ENCODE measurements at places on chromosomes 12 and 14.

GRCh38 chr12:45483571-45483970 lies 245.9 kb upstream of the ARID2 start:
- DNase-seq: no peak

- no peak for DNase-seq
These were observed 184.8 kb downstream of the ZFP36L1 start for GRCh38 chr14:68607867-68608573.

GRCh38 chr14:102209224-102209966 lies 69.7 kb downstream of the WDR20 start:
- no peak for DNase-seq

DNA sequence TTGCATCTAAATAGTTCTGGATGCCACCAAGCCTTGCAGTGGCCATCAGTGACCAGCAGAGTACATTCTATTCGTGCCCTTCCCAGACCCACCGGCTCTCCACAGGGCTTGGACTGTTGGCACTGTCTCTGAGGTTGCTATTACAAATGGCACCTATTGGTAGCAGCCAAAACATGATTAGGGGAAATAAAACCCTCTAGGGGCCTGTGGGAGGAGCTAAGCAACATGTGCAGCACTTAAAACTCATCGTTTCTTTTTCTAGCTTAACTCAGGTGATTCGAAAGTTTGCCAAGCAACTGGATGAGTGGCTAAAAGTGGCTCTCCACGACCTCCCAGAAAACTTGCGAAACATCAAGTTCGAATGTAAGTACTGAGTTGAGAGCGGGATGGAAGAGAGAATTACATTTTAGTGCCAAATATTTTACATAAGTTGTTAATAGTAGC lies 65.4 kb upstream of the RIC8B start:
- no peak for DNase-seq

GRCh38 chr12:46774322-46774633 lies 51.5 kb downstream of the SLC38A4 start:
- DNase-seq: no peak

DNA sequence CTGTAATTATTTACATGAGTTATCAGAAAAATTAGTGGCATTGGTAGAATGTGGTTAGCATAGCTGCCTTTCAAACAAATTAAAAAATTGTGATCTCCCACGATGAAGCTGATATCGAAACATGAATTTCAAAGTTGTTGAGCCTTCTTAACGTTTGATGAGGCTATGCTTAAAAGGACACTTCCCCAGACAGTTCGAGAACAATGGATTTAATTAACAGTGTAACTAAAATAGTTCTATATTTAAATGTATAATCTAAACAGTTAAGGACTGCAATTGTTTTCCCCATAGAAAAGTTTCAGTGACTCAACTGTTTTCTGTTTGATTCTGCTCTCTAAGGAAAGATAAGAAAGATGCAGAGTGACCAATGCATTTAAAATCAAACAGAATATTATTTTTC lies 1.6 kb downstream of the CLEC2B start:
- peak; percentile 31 for DNase-seq

DNA sequence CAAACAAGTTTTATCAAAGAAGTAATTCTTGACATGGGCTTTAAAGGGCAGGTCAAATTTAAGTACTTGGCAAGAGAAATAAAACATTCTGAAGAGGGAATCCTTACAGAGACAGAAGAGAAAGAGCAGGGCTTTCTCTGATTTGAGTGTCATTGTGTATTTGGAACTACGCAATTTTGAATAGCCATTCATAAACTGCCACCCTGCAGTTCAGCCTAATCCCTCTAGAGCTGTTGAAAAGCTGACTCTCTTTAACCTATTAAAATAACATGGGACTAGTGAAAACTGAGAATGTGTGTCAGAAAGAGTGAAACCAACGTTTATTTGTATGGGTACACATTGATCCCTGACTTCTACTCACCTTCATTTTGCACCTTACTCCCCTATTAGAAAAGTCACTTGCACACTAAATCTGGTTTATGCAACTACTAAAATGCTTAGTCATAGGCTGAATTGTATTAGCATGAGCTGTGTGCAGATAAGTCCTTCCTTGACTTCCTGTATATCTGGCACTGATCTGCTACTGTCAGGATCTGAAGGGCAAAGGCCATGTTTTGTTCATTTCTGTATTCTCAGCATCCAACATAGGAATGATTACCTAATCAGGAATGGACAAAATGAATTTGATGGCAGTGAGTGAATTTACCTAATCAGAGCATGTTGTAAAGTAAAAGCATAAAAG lies 458.9 kb downstream of the NOVA1 start:
- DNase-seq: no peak

- no peak for DNase-seq
These were observed 52.3 kb downstream of the SOCS2 start for GRCh38 chr12:93624595-93625294.

- no peak for DNase-seq
These were observed 48.1 kb downstream of the ADCK1 start for GRCh38 chr14:77848031-77848430.

- no peak for DNase-seq
These were observed 57.3 kb downstream of the CACNA1C start for GRCh38 chr12:2110127-2110526.

DNA sequence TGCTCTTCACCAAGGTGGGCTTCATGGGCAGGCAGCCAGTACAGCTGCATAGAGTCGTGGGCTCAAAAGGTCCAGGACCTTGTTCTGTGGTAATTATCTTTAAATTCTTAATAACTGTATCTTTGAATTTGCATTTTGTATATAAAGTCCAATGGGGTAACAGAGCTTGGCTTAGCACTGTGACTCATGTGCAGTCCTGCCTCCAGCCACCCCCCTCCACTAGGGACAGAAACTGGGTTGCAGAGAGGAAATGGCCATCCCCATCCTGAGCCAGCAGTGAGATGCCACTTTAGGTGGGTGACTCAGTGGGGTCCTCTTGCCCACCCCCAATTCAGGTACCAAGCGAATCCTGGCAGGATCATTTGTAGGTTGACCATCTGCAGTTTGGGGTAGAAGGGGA lies 48.1 kb downstream of the EPS8 start:
- no peak for DNase-seq

DNA sequence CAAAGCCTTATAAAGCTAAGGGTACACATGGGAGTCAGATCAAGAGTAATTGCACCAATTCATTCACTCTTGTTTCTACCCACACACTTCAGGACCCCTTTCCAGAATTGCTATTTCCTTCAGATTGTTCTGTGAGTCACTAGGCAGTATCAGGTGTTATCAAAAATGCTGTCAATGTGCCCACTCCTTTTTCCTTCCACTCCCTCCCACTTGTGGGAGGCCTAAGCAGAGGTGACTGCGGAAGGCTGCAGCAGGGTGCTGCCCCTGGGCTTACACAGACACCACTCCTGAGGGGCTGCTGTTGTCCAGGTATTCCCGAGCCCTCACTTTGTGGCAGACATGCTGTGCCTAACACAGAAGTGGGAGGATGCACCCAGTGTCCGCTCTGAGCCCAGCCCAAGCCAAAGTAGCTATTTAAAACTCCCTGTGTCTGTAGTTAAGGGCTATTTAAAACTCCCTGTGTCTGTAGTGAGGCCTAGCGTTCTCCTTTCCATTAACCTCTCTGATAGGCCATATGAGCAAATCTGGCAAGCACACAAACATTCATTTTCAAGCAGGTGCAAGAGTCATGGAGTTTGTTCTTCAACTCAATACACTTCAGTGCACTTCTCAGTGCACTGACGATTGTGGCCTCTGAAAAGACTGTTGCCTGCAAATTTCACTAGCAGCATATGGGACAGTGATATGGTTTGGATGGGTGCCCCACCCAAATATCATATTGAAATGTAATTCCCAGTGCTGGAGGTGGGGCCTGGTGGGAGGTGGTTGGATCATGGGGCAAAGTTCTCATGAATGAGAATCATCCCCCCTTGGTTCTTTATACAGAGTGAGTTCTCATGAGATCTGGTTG lies 117.8 kb downstream of the PHLDA1 start:
- DNase-seq: no peak

GRCh38 chr12:2453761-2454090 lies 341.0 kb upstream of the FKBP4 start:
- no peak for DNase-seq

DNA sequence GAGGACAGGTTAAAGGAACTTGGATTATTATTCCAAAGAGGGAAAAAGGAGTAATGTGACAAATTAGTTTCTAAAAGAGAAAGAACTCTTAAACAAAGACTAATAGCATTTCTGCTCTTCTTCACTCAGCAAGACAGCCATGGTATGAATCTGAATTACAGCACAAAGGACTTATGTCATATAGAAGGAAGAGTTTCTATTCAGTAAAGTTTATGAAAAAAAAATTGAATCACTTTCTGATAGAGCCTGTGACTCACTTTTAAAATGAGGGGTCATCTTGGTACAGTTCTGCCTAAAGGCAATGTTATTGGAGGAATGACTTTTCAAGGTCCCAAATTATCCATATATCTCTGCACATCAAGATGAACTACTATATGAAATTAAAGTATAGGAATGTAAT lies 101.7 kb downstream of the DUSP6 start:
- DNase-seq: no peak

- DNase-seq: no peak
These were observed 53.9 kb downstream of the ANAPC7 start for GRCh38 chr12:110349514-110350151.

- no peak for DNase-seq
These were observed 78.9 kb downstream of the SNAPC1 start for GRCh38 chr14:61841145-61841544.

GRCh38 chr14:100900837-100901390 lies 2.6 kb downstream of the RTL1 start:
- no peak for DNase-seq

- DNase-seq: no peak
These were observed 64.9 kb downstream of the MIPOL1 start for GRCh38 chr14:37262649-37263048.

DNA sequence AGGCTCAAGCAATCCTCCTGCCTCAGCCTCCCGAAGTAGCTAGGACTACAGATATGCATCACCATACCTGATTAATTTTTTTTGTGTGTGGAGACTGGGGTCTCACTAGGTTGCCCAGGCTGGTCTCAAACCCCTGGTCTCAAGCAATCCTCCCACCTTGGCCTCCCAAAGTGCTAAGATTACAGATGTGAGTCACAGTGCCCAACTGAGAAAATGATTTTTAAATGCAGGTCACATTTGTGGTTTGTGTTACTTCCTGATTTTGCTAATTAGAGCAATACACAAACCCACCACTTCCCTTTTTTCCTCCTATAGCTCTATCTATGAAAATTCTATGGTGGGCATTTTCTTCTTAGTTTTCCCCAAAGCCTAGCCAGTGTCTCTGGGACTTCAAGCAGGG lies 45.5 kb upstream of the TMEM263 start:
- no peak for DNase-seq

DNA sequence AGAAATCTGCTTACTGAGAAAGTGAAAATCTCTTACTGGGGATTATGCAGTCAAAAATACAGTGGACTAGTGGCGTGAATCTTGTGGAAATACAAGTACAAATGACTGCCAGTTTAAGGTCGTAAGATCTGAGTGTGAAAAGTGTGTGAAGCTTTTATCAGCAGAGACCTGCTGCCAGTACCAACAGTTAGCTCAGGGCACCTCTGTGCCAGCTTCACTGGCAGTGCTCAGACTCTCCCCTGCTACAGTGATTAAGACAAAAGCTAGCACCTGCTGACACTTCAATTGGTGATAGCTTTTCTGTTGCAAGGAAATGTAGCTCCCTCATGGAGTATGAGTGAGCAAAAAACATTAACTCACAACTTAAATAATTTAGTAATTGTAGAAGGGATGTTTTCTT lies 185.1 kb downstream of the ANO6 start:
- DNase-seq: no peak

DNA sequence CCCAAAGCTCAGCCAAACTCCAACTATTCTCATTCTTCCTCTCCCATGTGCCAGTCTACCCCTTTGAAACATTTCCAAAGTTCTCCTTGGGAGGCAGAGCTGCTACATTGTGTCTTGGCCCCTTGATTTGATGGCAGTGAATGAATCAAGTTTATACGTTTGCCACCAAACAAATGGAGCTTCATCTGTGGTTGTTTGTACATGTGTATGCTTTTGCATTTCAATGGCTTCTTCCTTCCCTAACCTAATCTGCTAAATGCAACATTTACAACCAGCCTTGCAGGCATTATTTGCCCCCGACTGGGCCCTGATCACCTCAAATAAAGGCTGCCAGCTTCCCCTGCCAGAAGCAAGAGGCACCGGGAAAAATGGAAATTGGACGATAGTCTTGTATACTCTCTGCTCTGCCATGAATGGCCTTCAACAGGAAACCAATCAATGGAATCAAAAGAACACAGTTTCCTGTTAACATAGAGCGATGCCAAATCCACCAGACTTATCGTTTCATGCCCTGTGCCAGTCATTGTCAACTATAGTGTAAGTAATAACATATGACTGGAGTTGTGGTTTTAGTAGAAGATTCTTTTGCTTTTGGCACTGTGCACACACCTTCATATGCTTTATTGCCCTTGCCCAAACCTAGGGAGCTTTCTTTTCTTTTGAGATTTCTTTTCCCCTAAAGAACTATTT lies 97.8 kb downstream of the TMEM30B start:
- DNase-seq: no peak

DNA sequence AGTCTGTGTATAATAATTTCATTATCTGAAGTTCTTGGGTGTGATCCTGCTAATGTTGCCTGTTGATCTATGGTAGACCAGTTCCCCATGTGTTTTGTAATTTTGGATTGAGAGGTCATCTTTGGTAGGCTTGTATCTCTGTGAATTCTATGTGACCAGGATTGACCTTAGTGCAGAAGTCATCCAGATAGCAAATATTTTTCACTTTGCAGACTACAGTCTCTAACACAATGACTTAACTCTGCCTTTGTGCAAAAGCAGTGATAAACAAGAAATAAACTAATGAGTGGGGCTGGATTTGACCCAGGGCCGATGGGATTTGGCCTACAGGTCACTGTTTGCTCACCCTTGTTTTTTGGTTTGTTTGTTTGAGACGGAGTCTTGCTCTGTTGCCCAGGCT lies 144.6 kb upstream of the MYL2 start:
- no peak for DNase-seq

DNA sequence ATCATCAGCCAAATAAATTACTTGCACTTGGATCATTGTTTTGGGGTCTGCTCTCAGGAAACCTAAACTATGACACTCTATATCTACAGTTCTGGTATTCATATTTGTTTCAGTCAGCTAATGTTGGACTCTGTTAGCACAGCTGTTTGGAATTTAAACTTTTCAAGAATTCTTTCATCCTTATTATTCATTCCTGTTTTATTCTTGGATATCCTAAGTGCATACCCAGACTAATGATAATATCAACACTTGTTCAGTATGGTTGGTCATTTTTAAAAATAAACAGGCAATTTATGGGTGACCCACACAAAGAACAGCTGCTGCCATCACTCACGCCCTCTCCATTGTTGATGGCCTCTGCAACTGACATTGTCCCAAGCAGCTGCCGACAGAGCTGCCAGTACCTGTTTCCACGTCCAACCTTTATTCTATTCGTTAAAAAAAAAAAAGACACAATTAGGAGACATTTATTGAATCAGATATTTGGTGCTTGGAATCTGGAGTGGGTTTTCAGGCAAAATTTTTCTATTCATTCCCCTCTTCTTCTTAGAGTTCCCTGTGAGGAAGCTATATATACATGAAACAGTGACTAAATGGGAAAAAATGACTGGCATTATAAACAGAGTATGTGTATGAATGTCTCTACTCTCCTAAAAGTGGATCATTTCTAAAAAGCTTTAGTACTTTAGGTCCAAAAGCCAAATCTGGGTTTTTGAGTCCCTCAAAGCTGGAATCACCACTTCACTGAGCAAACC lies 252.1 kb upstream of the NAV3 start:
- DNase-seq: no peak

Data from T-helper 2 cell (primary cell).